ENCODE measurements at places on chromosomes 6 and 20.

DNA sequence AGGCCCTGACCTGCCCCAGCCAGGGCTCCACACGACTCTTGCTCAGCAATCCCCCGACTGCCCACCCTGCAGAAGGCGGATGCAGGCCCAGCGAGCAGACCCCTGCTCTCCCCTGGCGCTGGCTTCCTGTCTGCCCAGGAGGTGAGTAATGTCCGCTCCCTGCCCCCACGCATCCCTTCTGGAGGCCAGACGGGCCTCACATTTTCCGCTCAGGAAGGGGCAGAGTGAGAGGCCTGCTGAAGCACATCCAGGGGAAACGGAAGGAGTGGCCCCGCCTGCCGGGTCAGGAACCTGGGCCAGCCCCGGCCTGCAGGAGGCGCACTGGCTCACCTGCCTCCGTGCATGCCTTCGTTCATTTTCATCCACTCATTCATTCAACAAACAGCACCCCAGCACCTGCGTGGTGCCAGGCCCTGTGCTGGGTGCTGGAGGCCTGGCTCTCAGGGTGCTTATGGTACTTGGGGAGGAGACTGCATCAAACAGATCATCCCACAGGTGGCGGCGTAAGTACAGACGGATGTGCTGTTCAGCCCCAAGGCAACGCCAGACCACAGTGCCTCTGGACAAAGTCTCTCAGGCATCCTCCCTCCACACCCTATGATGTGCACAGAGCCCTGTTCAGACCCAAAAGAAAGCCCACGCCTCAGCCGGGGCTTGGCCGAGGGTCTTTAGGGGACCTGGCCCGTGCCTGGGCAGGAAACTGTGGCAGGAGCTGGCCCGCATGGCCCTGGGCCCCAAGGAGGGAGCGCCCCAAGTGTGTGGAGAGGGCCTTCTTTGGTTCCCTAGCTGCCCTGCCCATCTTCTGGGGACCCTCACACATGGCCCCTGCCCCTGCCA lies 112.1 kb downstream of the ASXL1 start:
- DNase-seq = peak; percentile 28

DNA sequence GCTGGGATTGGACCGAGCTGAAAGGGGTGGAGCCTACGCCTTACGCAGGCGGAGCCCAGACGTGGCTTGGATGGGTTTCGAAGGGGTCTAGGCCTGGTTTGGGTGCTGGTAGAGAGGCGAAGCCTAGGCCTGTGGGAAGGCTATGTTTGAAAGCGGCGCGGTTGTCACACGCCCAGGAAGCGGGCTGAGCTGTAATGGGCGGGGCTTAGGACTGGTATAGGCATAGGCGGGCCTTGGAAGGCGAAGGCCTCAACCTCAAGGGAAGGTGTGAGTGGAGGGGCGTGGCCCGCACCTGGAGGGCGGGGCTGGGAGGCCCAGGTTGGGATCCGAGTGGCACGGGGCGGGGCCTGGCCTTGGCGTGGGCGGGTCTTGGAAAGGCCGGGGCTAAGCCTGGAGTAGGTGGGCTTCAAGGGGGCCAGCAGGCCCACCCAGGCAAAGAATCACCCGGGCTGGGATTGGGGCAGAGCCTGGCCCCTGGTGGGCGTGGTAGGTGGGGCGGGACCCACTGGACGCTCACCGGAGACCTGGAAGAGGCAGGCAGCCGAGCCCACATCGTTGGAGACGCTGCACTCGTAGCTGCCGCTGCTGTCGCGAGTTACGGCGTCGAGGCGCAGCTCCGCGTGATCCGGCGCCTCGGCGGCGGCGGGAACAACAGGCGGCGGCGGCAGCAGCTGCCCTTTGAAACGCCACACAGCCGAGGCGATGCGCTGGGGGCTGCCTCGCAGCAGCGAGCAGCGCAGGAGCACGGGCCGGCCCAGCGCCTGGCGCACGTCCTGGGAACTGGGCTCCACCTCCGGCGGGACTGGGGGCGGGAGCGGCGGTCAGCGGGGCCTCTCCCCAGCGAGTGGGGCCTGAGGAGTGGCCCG lies 49.0 kb downstream of the MDGA1 start:
- DNase-seq = peak; percentile 47

GRCh38 chr6:68059261-68059660 lies 575.8 kb upstream of the ADGRB3 start:
- DNase-seq = no peak

DNA sequence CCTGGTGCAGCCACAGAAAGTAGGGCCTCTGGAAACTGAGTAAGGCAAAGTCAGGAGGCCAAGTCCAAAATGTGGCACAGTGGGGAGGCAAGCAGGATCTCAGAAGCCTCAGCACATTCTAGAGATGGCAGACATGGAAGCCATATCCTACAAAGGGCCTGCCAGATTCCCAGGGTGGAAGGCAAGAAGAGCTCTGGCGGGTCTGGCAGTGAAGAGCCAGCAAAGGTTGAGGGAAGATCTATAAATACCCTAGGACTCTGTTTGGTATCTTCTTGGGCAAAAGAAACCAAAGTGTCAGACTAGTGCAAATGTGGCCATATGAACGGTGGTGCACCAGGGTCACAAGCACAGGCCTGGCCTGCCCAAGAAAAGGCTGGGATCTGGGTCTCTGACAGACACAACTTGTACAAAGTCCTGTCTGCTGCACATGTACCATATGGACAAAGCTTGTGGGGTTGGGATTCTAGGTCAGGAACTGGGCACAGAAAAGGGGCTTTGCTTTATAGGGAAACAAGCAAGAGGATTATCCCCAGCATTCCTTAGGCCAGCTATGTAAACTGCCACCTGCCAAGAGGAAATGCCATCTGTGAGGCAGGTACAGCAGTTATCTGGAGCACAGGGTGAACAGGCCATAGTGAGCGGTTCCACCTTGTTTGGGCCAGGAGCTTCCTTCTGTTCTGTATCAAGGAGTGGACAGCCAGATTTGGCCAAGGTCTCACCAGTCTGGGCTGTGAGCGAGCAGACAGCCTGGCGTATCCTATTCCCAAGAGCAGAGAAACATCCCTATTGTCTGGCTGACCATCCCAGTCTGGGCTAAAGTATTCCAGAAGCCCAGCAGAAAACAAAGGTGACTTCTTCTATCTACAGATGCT lies 36.3 kb upstream of the SLC4A11 start:
- DNase-seq = no peak

- DNase-seq = no peak
Measured at GRCh38 chr6:95293257-95293656, 284.1 kb upstream of the MANEA start.

DNA sequence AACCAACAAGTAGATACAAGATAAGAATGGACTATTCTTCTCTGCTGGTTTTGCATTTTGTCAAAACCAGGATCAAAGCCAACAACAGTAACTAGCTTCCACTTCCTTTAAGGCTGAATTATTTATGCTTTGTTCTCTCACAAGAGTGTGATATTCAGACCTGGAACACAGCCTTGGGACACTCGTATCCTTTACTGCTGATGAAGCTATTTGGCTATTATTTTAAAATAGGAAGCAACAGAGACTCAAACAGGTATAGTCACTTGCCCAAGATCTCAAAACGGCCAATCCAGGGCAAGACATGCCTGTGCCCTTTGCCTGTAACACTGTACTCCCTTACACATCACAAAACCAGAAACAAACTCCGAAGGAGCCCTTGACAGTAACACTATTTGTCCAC lies 19.9 kb downstream of the SPTLC3 start:
- DNase-seq = no peak

DNA sequence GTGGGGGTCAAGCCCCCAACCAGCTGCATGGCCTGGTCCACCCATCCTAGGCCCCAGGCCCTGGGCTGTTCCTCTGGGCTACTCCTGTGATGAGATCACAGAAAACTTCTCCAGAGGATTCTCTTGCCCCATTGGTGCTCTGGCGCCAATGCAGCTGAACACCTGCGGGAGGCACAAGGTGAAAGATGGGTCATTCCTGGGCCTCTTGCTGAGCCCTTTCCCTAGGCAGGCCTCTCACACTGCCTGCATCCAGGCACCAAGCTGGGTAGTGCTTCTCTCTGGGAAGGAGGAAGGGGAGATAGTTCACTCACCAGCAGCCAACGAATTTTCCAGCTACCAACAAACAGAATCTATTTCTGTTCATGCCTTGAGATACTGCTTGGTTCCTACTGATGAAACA lies 142.1 kb downstream of the PXDC1 start:
- DNase-seq = no peak

DNA sequence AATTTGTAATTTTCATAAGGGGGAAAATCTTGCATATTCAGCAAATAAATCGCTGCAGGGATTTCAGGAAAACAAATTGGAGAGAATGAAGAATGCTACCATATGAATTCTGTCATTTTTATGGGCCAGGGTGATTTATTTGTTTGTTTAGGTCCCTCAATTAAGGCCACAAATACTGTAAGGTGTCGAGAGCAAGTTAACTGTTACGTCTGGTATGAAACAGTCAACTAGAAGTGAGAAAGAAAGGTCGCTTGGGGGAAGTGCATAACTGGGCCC lies 166.9 kb upstream of the TSHZ2 start:
- no peak for DNase-seq

GRCh38 chr6:17986656-17987446 lies 584 bp downstream of the KIF13A start:
- DNase-seq = peak; percentile 34

GRCh38 chr6:12384357-12384912 lies 94.3 kb downstream of the EDN1 start:
- no peak for DNase-seq

- no peak for DNase-seq
Measured at GRCh38 chr6:167960579-167960978, 36.9 kb upstream of the KIF25 start.

DNA sequence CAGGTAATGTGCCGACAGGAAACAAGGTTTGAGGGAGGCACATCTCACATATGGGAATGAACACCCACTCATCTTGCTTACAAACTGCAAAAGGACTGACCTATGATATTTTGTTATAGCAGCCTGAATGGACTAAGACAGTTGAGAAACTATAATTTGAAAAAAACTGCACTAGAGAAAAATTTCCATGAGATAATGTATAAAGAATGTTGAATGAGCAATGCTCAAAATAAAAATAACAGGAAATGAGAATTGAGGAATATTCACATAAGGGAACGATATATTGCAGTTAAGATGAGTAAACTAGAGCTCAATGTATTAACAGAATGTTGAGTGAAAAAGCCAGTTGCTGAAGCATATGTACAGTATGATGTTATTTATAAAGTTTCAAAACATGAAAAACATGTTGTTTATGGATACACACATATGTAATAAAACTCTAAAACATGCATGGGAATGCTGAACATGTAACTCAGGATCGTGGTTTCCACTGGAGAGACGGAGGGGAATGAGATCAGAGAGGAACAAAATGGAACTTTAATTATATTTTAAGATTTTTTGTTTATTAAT lies 6.3 kb upstream of the TBC1D22B start:
- DNase-seq = no peak

DNA sequence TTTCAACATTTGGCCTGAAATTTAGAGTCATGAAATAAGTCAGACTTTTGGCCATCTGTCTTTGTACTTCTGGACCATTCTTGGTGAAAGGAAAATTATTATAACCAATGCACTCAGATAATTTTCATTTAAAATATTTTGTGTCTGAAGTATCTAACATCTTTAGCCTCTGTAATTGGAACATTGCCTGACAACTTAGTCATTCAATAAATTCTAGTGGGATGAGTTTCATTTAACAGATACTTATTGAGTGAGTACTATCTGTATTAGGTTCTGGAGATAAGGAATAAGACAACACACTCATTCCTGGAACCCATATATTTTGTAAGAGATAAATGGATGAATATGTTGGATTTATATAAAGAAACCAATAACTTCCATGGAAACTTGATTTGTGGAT lies 536.0 kb downstream of the BCKDHB start:
- DNase-seq = no peak

DNA sequence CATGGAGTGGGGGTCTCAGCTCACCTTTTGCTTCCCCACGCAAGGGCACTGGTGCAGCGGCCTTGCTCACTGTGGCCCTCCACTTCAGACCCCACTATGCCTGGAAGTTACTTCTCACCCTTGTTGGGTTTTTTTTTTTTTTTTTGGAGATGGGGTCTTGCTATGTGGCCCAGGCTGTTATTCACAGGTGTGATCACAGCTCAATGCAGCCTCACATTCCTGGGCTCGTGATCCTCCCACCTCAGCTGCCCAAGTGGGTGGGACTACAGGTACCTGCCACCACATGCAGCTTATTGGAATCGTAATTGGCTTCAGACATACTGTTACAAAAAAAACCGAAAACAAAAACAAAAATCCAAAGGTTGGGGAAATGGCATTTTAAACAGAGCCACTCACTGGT lies 32.4 kb downstream of the NINL start:
- no peak for DNase-seq

DNA sequence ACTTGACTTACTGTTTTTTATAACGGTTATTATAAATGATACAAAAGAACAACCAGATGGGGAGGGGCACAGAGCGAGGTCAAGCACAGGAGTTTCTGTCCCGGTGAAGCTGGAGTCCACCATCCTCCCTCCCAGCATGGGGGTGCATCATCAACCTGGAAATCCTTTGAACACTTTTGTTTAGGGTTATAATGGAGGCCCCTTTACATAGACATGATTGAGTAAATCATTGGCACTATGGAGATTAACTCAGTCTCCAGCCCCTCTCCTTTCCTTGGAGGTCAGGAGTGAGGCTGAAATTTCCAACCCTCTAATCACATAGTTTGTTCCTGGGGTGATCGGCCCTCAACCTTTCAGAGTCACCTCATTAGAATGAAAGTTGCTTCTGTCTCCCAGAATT lies 71.8 kb upstream of the ANKEF1 start:
- DNase-seq = no peak

DNA sequence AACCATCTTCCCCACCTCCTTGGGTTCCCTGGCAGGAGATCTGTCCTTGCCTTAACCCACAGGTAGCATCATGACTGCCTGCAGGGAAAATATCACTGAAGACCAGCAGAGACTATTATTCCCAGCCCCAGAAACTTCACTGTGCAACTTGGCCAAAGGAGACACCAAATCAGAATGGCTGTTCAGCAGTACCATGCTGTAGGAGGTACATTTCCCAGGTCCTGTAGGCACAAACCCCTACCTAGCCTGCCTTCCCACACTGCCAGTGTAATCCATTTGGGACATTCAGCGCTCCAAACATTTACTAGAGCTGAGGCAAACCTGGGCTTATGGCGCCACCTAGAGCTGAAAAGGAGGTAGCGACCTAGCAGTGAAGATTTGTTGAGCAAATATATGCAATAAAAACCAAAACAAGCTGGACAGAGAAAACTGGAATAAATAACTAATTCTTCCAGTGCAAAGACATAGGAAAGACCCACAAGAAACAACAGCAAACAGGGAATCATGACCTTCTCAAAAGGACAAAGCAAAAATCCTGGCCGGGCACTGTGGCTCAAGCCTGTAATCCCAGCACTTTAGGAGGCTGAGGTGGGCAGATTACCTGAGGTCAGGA lies 60.3 kb downstream of the VTA1 start:
- no peak for DNase-seq

DNA sequence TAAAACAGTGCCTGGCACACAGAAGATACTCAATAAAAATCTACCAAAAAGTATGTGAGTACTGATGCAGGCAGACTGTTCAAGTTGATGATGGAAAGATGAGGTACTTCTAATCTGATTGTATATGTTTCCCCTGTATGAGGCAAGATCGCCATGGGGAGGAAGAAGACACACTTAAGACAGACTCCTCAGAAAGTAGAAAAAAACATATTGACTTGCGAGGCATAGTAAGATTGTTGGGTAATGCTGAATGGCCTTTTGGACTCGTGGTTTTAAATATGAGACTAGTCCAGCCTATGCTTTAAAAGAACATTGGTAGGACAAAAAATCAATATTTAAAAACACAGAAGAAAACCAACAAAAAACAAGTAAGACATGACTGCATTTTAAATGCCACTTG lies 72.6 kb downstream of the SHPRH start:
- no peak for DNase-seq

GRCh38 chr20:24153101-24154040 lies 164.8 kb upstream of the GGTLC1 start:
- no peak for DNase-seq
